ENCODE measurements at places on chromosomes 6 and 20.

GRCh38 chr6:127855542-127856159 is 45.2 kb downstream of the THEMIS start:
- no peak for DNase-seq

DNA sequence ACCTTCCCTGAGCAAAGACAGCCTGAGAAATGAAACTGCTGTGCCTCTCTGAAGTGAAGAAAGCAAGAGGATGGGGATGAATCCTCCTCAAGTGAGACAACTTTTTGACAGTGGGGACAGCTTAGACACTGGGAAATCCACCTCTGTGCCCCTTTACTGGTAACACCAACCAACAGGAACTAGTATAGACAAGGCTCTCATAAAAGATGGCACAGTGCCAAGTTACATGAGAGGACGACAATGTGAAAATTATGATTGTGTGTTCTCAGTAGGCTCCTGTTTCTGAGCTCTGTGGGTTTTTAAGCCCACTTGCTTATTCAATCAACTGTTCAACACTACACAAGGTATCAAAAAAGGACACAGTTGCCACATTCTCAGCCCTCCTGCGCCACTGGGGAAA is 41.6 kb upstream of the LYRM2 start:
- DNase-seq: no peak

DNA sequence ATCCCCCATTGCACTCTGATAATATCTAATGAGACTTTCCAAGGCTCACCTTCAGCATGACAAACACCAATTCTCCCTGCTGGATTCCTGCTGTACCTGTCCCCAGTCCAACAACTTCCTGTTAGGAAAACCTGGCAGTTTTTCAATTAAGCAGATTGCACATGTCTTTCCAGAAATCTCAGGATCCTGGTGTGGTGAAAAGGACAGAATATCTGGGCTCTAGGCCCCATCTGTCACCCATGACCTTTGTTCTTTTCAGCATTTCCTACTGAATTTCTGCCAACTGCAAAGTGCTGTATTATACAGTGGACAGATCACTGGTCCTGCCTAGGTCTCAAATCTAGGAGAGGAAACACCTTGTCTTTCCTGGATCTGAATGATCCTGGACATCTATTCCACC is 27.7 kb upstream of the DTNBP1 start:
- DNase-seq: no peak

GRCh38 chr6:123062670-123063069 is 66.6 kb downstream of the CLVS2 start:
- DNase-seq: no peak

DNA sequence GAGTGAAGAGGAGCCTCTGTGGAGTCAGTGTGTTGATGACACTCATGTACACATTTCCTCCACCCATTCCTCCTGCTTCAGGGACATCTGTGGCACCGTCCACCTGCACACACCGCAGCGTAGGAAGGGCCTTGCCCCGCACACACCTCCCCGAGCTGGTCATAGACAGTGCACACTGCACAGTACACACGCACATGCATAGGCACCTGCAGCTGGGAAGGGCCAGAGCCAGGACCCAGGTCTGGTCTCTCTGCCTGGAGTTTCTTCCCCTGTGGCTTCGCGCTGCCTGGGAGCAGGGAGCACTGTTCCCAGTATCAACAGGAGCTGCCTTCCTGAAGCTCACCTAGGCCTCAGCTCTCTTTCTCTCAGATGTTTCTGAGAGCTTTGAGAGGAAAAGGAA is 340.5 kb downstream of the TAF4 start:
- DNase-seq: peak; percentile 17

- DNase-seq: no peak
Measured at GRCh38 chr6:134308800-134309199, 9.1 kb downstream of the SGK1 start.

DNA sequence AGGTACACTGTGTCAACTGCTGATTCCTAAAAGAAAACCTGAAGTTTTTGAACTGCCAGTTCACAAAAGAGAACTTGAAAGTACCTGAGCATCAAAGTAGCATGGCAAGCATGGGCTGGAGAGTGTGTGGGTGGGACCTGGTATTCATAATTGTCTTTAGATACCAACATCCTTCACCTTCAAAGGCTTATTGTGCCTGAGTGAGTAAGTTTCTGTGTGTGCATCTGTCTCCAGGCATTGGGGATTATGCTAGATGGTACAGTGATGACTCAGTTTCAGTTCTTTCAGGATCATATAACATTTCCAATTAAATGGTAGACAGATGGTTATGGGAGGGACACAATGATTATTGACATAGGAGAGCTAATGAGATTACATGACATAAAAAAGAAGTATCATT is 238.5 kb downstream of the ZFAND3 start:
- no peak for DNase-seq

DNA sequence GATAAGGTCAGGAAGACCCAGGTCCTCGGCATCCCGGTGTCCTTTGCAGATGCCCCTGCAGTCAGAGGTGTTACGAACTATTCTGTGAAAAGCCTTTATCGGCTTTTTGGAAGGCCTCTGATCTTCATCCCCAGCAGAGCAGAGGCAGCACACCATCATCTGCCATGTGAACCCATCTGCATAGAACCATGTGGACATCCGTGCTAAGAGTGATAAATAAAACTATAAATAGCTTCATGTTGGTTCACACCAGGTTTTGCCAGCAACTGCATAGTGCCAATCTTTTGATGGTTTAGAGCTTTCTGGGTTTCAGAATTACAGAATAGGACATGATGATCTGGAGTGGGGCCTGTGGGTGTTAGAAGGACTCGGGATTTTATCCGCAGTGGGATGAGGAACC is 33.6 kb downstream of the SIRPA start:
- no peak for DNase-seq

- no peak for DNase-seq
Measured at GRCh38 chr20:47610247-47610944, 108.7 kb downstream of the NCOA3 start.

Measured in Right ventricle myocardium inferior (tissue), 1 donor.